ENCODE measurements at places on chromosomes 16 and 17. TPM values are rescaled to one million over a fixed set of nuclear protein-coding genes. Genes with fewer than 3 reads are reported as not detected.

GDPD3 gene
- total RNA-seq, result 1.1 TPM

NPIPB12 gene
- 15.6 TPM for total RNA-seq

PPY gene
- not detected for total RNA-seq

MYH1 gene
- not detected for total RNA-seq

TP53TG3B gene
- total RNA-seq, result not detected

KRT33B gene
- 2.7 TPM for total RNA-seq

CYTH1 gene
- 9.0 TPM for total RNA-seq

TBX6 gene
- 0.11 TPM for total RNA-seq

CTCF gene
- 20.5 TPM for total RNA-seq

SMIM36 gene
- total RNA-seq, result not detected

SHBG gene
- total RNA-seq, result 0.37 TPM

ANKRD13B gene
- total RNA-seq, result 5.0 TPM

LLGL2 gene
- total RNA-seq, result 0.12 TPM

RNF213 gene
- total RNA-seq, result 98.4 TPM

AOC3 gene
- total RNA-seq, result 0.11 TPM

DNAAF1 gene
- total RNA-seq, result not detected

TUBG1 gene
- total RNA-seq, result 31.3 TPM

MYH2 gene
- total RNA-seq, result under 0.01 TPM

CDK5RAP3 gene
- total RNA-seq, result 94.6 TPM

MSLN gene
- total RNA-seq, result 0.12 TPM

CBFA2T3 gene
- total RNA-seq, result not detected

NHLRC4 gene
- 2.0 TPM for total RNA-seq

ZPBP2 gene
- total RNA-seq, result not detected

MYCBPAP gene
- total RNA-seq, result 2.0 TPM

PABPN1L gene
- not detected for total RNA-seq

CIITA gene
- total RNA-seq, result 0.22 TPM

KCNH6 gene
- total RNA-seq, result not detected

CTRL gene
- total RNA-seq, result 0.33 TPM

FSCN2 gene
- 1.5 TPM for total RNA-seq

NOG gene
- 2.7 TPM for total RNA-seq

TERB1 gene
- total RNA-seq, result 0.11 TPM

MEOX1 gene
- not detected for total RNA-seq

ENO3 gene
- total RNA-seq, result 1.8 TPM

NLRC5 gene
- 22.2 TPM for total RNA-seq

KRTAP4-1 gene
- 0.11 TPM for total RNA-seq

FZD2 gene
- 11.2 TPM for total RNA-seq

SYNGR3 gene
- total RNA-seq, result 6.1 TPM

SP2 gene
- total RNA-seq, result 0.37 TPM

Data from uterine smooth muscle cell (primary cell).